ENCODE measurements at places on chromosomes 1 and 21. TPM values are rescaled to one million over a fixed set of nuclear protein-coding genes. Genes with fewer than 3 reads are reported as not detected.

KRTAP10-4 gene
- not detected for total RNA-seq

AJAP1 gene
- total RNA-seq: 0.13 TPM

RAP1GAP gene
- total RNA-seq: 12.3 TPM

AMPD1 gene
- total RNA-seq: not detected

TTC39A gene
- total RNA-seq: 40.0 TPM

S100A7 gene
- not detected for total RNA-seq

SDE2 gene
- 24.2 TPM for total RNA-seq

HCRTR1 gene
- total RNA-seq: 0.28 TPM

NHLH2 gene
- total RNA-seq: not detected

- no peak for DNase-seq
Measured at GRCh38 chr1:198939956-198940355, 301.1 kb downstream of the PTPRC start.

- no peak for DNase-seq
Measured at GRCh38 chr21:16770266-16770665, 742.6 kb upstream of the CXADR start.

- no peak for DNase-seq
Measured at GRCh38 chr1:159077120-159077961, 775 bp upstream of the AIM2 start.

GRCh38 chr1:84366786-84367185 is 31.5 kb upstream of the DNASE2B start:
- no peak for DNase-seq

DNA sequence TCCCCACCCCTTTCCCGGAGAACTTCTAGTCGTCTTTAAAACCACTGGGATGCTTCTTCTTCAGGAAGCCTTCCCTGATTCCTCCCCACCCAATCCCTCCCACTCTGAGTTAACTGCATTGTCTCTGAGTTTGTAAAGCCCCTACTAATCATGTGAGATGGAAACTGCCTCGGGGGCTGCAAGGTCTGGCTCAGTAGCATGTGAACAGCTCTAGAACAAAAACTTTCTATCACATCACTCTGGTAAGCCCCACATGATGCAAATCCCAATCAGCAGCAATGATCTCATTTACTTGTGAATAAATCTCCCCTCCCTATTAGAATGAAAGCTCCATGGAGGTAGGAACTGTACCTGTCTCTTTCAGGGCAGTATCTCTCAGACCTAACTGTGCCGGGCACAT is 141.0 kb upstream of the JUN start:
- no peak for DNase-seq

DNA sequence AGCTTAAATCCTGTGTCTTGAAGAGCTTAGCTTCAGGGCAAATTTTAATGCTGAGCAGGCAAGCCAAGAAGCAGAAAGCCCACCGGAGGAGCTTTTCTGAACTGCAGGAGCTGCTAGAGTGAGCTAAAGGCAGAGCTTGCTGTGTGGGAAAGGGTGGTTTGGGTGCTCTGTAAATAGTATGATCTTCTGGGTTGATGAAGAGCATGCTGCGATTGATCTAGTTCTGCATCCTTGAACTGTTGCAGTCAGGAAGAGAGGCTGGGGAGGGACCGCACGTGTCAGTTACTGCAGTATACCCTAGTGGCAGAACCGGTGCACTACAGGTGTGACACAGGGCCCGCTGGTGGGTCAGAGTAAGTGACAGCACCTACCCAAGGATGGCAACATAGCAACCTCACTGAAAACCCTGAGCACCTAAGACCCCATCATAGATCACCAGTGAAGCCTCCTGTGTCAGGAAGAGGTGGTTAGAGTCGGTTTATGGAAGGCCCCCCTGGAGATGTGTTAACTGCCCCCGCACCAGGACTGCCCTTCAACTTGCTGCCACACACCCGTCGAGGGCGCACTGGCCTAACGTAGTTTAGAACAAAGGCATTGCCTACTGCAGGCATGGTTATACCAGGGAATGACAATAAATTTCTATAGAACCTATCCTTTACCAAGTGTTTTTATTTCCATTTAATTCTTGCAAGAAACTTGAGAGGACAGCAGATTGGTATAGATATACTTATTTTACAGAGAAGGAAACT is 146.0 kb upstream of the KIAA0040 start:
- DNase-seq: peak; percentile 29

DNA sequence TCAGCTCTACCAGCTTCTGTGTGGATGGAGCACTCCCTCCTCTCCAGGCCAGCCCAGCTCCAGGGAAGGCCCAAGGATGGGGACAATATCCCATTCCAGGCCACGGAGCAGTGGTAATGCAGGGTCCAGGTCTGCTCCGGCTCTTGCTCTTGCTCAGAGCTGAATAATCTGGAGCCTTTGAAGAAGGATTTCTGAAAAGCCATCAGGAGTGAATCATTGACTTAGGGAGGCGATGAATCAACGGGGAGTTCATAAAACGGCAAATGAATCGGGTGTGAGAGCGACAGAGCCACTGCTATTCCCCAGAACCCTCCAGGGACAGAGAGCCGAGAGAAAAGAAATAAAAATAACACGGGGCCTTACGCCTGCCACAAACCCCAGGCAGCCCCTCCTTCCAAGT is 7.7 kb downstream of the POU3F1 start:
- DNase-seq: peak; percentile 45

GRCh38 chr1:180888870-180889269 is 23.8 kb upstream of the KIAA1614 start:
- no peak for DNase-seq

- peak; percentile 57 for DNase-seq
Measured at GRCh38 chr1:165109013-165109412, 247.5 kb downstream of the LMX1A start.

DNA sequence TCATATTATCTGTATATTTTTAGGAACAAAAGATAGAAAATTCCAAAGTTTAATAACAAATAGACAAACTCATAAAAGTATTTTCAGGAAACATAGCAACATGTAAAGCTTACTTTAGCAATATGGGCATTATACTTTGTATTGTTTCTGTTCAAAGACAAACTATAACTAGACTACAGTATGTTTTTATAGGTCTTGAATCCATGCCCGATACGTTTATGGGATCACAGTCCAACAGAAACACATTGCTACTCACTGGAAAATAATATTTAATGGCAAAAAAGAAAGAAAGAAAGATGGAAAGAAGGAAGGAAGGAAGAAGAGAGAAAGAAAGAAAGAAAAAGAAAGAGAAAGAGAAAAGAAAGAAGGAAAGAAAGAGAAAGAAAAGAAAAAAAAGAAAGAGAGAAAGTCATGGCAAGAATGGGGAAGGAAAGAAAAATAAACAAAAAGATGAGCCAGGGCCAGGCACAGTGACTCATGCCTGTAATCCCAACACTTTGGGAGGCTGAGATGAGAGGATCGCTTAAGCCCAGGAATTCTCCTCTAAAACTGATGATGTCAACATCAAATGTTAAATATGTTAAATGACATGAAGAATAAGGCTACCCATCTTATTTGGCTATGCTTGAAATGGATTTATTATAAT is 32.7 kb downstream of the TM2D1 start:
- DNase-seq: no peak

GRCh38 chr1:208008534-208008933 is 97.6 kb upstream of the CD34 start:
- no peak for DNase-seq

DNA sequence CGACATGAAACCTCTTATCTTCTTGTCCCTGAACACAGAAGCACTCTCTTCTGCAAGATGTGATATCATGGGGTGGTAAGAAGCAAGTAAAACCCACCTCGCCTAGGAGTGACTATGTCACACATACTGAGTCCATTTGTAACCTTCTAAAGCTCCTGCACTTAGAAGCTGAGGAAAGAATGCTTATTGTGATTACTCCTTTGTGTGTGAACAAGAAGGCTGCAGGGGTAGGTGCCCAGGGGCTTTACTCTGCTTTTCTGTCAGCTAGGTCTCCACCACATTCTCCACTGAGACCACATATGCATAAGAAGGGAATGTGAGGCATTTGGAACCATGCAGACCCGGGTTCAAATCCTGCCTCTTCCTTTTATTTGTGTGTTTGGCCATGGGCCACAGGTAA is 144.3 kb downstream of the DMRTA2 start:
- DNase-seq: no peak

DNA sequence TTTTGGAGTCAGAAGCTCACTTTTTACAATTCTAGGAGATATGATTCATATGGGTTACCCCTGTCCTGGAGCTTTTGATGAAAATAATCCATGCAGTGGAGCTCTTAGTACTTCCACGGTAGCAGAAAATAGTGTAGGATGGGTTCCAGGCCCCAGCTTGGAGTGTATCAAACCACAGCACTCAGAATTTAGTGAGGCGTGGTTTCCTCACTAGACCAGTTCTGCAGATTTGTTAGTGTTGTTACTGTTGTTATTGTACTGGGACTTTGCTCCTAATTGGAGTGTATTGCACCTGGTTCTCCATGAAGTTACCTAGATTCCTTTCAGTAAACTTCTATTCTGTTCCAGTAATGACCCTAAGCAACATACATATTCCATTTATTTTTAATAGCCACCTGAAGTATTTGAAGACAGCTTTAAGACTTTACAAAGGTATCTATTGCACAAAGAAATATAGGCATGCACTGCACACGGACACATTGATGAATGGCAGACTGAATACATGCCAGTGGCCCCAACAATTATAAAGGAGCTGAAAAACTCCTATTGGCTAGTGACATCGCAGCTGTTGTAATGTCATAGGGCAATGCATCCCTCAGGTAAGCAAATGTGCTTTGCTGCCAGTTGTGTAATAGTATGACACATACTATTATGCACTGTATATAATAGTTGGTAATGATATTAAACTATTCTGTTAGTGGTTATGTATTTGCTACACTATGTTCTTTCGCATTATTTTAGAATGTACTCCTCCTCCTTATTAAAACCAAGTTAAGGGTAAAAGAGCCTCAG is 1058.0 kb downstream of the KCNT2 start:
- DNase-seq: no peak

DNA sequence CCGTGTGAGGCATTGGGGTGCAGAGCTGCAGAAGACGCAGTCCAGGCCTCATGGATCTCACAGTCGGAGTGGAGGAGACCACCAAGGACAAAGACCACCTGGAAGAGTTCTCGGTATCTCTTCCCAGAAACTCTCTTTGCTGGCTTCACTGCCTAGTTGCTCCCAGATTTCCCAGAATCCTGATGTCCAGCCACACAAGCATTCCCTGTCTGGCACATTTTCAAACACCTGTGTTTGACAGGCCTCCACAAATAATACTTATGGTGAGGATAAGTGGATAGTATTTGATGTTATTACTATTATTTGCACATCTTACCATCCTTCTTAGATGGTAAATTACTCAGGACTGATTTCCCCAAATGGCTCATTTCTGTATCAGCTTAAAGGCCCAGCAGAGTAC is 27.7 kb upstream of the KANK4 start:
- DNase-seq: no peak

DNA sequence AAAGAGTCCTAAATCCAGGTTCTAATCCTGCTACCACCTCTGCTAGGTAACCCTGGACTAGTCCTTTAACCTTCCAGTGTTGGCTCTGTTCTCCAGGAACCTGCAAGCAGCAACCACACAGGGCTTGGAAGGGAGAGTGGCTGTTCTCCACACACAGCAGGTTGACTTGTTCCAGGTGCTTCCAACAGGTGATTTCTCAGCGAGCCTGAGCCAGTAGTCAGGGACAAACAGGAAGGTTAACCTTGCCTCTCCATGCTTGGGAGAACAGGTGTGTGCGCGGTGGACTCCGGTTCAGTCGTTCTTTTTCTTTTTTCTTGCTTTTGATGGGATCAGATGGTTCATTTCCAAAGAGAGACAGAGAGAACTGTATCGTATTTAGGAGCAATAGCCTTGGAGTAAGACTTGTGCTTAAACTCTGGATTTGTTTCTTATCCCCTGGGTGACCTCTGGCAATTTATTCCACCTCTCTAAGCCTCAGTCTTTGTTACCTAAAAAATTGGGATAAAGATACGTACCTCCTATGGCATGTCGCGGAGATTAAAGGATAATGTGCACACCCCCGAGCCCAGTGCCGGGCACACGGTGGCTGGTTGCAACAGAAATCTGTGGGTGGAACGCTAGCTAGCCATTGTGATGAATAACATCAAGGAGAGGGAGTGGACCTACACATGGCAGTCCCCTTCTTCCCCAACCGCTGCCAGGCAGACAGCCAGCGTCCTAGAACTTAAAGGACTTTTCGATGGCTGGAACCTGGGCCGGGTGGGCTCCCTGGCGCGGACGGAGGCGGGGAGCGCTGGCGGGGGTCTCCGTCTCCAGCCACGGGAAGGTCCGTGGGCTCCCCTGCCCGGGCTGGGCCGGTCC is 583 bp upstream of the CACHD1 start:
- peak; percentile 23 for DNase-seq

DNA sequence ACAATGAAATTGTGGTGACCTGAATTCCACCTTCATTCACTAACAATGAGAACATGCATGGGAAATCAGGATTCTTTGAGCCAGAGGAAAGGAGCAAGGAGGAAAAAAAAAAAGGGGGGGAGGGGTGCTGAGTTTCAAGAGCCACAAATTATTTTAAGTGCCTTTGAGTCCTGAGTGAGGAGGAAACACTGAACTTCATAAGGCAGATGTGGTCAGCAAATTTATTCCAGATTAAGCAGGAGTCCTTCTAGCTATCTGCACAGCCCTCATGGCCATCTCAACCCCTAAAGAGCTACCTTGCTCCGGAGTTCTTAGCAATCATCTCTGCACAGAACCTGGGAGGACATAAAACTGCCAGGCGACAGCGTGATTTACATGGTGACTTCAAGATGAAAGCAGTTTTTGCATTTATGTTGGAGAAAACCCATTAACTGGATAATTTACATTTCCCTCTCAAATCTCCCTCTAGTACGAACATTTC is 21.7 kb downstream of the ASTN1 start:
- no peak for DNase-seq

GRCh38 chr1:176904057-176904751 is 260.3 kb downstream of the ASTN1 start:
- DNase-seq: no peak

DNA sequence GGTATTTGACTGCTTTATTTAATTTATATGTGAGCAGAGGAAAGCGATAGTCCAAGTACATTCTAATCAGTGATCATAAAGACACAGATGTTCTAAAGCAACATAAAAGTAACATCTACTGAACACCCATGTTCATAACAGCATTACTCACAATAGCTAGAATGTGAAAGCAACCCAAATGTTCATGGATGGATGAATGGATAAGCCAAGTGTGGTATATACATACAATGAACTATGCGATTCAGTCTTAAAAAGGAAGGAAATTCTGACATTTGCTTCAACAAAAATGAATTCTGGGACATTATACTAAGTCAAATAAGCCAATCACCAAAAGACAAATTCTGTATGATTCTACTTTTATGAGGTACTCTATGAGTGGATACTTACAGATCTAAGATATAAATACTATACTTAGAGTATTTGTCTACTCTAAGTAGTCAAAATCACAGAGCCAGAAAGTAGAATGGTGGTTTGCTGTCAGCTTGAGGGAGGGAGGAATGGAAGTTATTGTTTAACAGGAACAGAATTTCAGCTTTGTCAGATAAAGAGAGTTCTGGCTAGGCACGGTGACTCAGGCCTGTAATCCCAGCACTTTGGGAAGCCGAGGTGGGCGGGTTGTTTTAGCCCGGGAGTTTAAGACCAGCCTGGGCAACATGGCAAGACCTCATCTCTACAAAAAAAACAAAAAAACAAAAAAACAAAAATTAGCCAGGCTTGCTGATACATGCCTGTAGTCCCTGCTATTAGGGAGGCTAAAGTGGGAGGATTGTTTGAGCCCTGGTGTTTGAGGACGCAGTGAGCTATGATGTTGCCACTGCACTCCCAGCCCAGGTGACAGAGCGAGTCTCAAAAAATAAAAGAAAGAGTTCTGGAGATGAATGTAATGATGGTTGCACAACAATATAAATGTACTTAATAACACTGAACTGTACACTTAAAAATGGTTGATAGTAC is 79.7 kb upstream of the ARHGAP29 start:
- peak; percentile 37 for DNase-seq

All from hepatocyte (in vitro differentiated cells).